ENCODE measurements at places on chromosomes 1 and 21. TPM values are rescaled to one million over a fixed set of nuclear protein-coding genes. Genes with fewer than 3 reads are reported as not detected.

DNA sequence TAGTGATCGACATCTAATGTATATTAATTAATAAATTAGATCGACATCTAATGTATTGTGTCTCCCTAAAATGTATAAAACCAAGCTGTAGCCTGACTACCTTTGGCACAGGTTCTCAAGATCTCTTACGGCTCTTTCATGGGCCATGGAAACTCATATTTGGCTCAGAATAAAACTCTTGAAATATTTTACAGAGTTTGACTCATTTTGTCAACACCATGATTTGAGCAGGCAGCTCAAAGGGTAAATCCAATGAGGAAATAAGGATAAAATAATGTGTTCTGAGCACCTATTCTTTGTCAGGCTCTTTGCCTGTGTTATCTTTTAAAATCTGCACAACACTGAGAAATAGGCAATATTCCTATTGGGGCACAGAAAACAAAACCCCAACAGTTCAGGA, 223.4 kb upstream of the DUSP10 start:
- no peak for DNase-seq

- DNase-seq = no peak
These were observed 55.8 kb downstream of the SSBP3 start for GRCh38 chr1:54350360-54350759.

The THEMIS2 gene
- not detected for total RNA-seq

The FAM72C gene
- 10.2 TPM for total RNA-seq

GRCh38 chr1:224639426-224639975, 23.4 kb downstream of the CNIH3 start:
- no peak for DNase-seq

The KRTAP19-1 gene
- total RNA-seq = not detected

The S100A9 gene
- total RNA-seq = not detected

- no peak for DNase-seq
These were observed 72.0 kb downstream of the EPB41 start for GRCh38 chr1:28986306-28986910.

The ADGRB2 gene
- 11.3 TPM for total RNA-seq

- peak; percentile 26 for DNase-seq
These were observed 4.1 kb upstream of the LCE7A start for GRCh38 chr1:152855661-152856060.

- no peak for DNase-seq
These were observed 85.3 kb downstream of the SLC66A1 start for GRCh38 chr1:19397217-19397945.

- peak; percentile 89 for DNase-seq
These were observed 10.1 kb downstream of the EPHA2 start for GRCh38 chr1:16145662-16146278.

- no peak for DNase-seq
These were observed 357.8 kb upstream of the PTBP2 start for GRCh38 chr1:96363826-96364225.

Data from A172 (cell line).